ENCODE measurements at places on chromosomes 1 and 21.

DNA sequence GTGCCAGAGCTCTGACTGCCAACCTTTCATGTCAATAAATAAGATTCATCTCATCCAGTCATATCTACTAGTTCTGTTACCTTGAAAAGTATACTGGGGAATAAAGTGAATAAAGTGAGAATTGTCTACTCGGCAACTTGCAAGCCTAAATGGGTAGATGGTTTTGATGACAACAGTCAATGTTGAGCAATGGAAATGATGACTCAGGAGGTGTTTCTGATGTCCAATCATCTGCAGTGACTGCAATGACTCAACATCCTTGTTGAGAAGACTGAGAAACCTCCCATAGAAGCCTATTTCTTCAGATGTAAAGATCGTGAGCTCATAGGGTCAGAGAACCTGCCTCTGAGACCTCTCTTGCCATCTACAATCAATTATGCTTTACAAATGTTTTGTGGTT lies 276.4 kb downstream of the SPATA17 start:
- DNase-seq: peak; percentile 9

- no peak for DNase-seq
These were observed 57.5 kb upstream of the IL12RB2 start for GRCh38 chr1:67250051-67250653.

DNA sequence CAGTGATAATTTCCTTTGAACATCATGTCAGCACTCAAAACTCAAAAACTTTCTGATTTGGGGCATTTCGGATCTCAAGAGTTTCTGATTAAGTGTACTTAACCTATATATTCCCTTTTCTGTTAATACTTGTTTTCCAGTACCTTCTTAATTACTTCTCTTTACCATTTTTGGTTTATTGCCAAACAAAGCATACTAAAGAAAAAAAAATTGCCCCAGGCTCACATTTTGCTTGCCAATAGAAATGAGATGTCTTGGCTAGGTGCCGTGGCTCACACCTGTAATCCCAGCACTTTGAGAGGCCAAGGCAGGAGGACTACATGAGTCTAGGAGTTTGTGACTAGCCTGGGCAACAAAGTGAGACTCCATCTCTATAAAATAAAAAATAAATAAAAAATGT lies 4.8 kb downstream of the PSMD4 start:
- no peak for DNase-seq

- DNase-seq: peak; percentile 79
These were observed 6.9 kb downstream of the MAPKAPK2 start for GRCh38 chr1:206691604-206692003.

GRCh38 chr1:113133038-113133437 lies 60.0 kb downstream of the LRIG2 start:
- no peak for DNase-seq
